ENCODE measurements at places on chromosomes 5 and 9. TPM values are rescaled to one million over a fixed set of nuclear protein-coding genes. Genes with fewer than 3 reads are reported as not detected.
A peak's percentile ranks its signal among the peaks of the same experiment; 100 is the strongest.

DNA sequence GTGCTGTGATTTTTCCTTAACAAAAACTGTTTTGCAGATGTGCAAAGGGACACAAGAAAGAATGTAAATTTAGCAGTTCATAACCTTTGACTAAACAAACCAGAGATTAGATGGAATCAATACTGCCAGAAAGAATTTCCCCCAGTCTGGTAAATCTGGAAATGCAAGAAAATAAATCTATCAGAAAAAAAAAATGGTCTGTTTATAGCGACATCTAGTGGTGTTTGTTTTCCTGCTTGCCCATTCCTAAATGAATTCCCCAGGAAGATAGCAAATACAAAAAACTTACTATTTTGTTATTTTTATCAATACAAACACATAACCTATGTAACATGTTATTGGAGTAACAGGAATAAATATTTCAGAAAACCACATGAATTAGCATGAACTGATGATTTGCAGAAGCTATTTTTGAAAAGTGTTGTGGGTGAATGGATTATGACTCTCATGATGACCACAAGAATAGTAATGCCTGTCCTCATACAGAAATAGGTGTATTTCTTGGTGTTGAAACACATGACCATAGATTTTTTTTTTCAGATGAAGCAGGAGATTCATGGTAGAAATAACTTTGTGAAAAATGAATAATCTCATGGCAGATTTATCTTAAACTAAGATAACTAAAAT lies 1703.8 kb downstream of the MAT2B start:
- H3K4me1 ChIP-seq: no peaks in the 10 kb centered on the region
- no peaks in the 10 kb centered on the region for H3K36me3 ChIP-seq
- no peak for DNase-seq
- H3K27ac ChIP-seq: no peak overlapping the region
- H3K4me3 ChIP-seq: no peak overlapping the region

DNA sequence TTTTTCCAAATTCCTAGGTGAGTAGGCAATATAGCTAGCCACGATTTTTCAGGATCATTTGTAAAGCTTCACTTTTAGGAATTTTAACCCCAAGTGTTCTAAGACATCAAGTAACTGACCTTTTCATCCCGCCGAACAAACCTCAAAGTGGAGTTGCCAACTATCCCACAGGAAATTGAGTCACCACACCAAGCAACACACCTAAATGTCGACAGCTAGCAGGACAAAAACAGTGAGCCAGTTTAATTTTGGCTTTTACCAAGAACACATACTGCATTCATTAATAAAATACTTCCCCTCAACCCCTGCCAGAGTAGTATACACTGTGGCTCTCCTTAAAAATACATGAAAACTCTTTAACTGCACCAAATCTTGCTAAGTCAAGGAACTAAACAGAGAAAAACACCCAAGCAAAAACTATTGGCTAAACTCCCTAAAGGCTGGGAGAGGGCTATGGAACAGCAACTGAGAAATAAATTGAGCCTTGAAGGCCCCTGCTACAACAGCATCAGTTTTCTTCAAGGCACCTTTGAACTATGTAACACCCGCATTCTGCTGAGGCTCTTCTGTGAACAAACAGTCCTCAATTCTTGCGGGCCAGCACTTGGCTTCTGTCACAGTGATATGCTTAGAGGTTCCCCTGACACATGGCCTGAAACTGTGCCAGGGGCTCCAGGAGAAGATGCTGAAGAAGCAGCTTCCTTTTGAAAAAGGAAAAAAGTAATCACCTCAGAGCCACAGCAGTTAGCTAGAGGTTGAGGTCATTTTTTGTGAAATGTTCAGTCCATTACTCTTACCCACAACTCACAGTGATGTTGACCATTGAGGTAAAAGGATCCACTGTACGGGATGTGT lies 459.6 kb downstream of the RAB3C start:
- no peak for DNase-seq
- peak overlapping the region; percentile 3 for H3K27ac ChIP-seq
- peaks cover 9% of the 10 kb centered on the region for H3K27me3 ChIP-seq
- H3K4me1 ChIP-seq: peaks cover 3% of the 10 kb centered on the region

DNA sequence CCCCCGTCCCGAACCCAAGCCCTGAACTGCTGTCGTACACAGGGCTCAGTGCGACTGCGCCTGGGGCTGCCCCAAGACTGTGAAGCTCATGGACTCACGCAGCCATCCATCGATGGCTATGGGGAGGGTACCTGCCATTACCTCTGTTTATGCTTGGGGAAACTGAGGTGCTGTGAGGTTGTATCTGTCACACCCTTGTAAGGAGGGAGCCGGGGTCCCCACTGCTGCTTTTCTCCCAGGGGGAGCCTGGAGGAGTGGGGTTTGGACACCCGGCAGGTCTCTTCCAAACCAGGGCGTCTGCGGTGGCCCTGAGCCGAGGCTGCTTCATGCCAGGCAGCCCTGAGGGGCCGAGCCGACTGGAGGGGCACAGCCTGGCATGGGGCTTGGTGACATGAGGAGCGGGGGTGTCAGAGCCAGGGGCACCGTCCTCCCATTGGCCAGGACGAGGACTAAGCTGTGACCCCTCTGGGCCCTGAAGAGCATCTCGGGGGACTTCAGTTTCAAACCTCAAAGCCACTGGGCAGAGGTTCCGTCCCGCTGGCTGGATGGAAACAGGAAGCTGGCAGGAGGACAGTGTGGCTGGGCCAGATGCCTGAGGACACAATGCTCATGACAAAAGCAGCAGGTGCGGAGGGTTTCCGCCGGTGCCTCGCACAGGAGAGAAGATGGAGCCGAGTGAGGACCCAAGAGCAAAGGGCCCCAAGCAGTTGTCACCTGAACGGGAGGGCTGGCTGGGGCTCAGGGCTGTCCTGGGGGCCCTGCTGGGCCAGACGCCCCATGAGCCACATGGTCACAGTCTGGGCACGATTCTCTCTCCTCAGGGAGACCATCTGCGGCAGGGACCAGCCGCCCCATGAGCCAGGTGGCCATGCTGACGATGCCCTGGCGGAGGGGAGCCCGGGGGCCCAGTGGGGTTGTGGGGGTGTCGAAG lies 54.4 kb upstream of the EXOC3 start:
- no peak overlapping the region for H3K4me3 ChIP-seq
- DNase-seq: peak; percentile 41
- H3K36me3 ChIP-seq: no peaks in the 10 kb centered on the region
- no peaks in the 10 kb centered on the region for H3K27me3 ChIP-seq
- H3K27ac ChIP-seq: no peak overlapping the region
- H3K4me1 ChIP-seq: no peaks in the 10 kb centered on the region

- H3K4me3 ChIP-seq: peak within 1 kb of the TSS; percentile 69
- peaks cover 3% of the 10 kb centered on the region for H3K27me3 ChIP-seq
- DNase-seq: no peak
- H3K27ac ChIP-seq: peak within 1 kb of the TSS; percentile 80
Measured at GRCh38 chr9:133275105-133276000, at the start of gene ABO. TSS of gene ABO (minus strand) at chr9:133275201.

GRCh38 chr9:70902171-70902570 lies 219.2 kb downstream of the TRPM3 start:
- no peaks in the 10 kb centered on the region for H3K36me3 ChIP-seq
- no peaks in the 10 kb centered on the region for H3K27me3 ChIP-seq
- H3K4me3 ChIP-seq: no peak overlapping the region
- DNase-seq: no peak

- H3K4me1 ChIP-seq: no peaks in the 10 kb centered on the region
- no peaks in the 10 kb centered on the region for H3K36me3 ChIP-seq
- peak overlapping the region; percentile 99 for H3K27ac ChIP-seq
- peak; percentile 42 for DNase-seq
- H3K27me3 ChIP-seq: no peaks in the 10 kb centered on the region
Measured at GRCh38 chr5:36875051-36875789, 1.3 kb upstream of the NIPBL start.

GRCh38 chr9:5511476-5511875 lies 1.1 kb downstream of the PDCD1LG2 start:
- DNase-seq: no peak
- H3K4me3 ChIP-seq: peak overlapping the region; percentile 40
- H3K36me3 ChIP-seq: no peaks in the 10 kb centered on the region
- H3K27ac ChIP-seq: no peak overlapping the region
- no peaks in the 10 kb centered on the region for H3K4me1 ChIP-seq

DNA sequence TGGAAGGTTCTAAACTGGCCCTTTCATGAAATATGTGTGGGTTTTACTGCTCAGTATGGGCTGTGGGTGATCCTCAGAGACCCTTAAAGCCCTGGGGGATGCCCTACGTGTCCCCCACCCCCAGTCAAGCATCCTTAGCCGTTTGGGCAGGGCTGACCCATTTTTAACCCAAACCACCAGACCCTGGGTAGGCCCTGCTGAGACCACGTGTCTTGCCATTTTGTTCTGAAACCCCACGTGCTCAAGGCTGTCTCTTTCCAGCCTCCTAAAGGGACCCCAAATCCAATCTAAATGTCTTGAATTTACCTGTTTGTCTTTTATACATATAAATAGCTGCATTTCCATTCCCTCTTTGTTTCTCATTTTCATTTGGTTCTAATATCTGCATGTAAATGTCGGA lies 94.9 kb downstream of the PAX5 start:
- H3K4me3 ChIP-seq: no peak overlapping the region
- no peak overlapping the region for H3K27ac ChIP-seq
- H3K27me3 ChIP-seq: no peaks in the 10 kb centered on the region
- DNase-seq: no peak

DNA sequence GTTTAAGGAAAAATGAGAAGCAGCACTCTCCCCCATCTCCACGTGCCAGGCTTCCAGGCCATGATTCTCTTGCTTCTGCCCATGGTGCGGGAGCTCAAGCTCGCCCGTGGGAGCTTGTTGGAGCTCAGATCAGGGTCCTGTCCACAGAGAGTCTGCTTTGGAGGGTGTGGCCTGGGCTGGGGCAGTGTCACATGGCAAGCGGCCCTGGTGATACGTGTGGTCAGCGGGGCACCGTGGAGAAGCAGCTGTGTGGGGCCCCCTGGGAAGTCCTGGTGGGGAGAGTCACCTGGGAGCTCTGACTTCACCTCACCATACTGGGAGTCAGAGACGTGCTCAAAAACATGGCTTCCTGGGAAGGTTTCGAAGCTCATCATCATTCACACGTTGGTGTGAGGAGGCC lies 275.3 kb downstream of the GADD45G start:
- no peak overlapping the region for H3K4me3 ChIP-seq
- H3K4me1 ChIP-seq: no peaks in the 10 kb centered on the region
- no peak overlapping the region for H3K27ac ChIP-seq
- H3K27me3 ChIP-seq: no peaks in the 10 kb centered on the region
- DNase-seq: no peak

- H3K4me3 ChIP-seq: no peak overlapping the region
- no peaks in the 10 kb centered on the region for H3K36me3 ChIP-seq
- H3K27ac ChIP-seq: peak overlapping the region; percentile 4
- no peaks in the 10 kb centered on the region for H3K27me3 ChIP-seq
- H3K4me1 ChIP-seq: no peaks in the 10 kb centered on the region
Measured at GRCh38 chr5:9431496-9432258, 114.2 kb downstream of the SEMA5A start.

LAMC3 gene
- 7.8 TPM for total RNA-seq

CCDC171 gene
- 8.8 TPM for total RNA-seq

F2R gene
- total RNA-seq: 15.1 TPM

PCDHB15 gene
- 4.2 TPM for total RNA-seq

Data from breast epithelium (tissue), 4 donors.